ENCODE measurements at places on chromosomes 5 and 9. TPM values are rescaled to one million over a fixed set of nuclear protein-coding genes. Genes with fewer than 3 reads are reported as not detected.
A peak's percentile ranks its signal among the peaks of the same experiment; 100 is the strongest.

GRCh38 chr9:19233344-19233743 lies 2.9 kb downstream of the DENND4C start:
- no peak for DNase-seq

GRCh38 chr9:123657941-123658340 lies 272.0 kb downstream of the DENND1A start:
- DNase-seq: no peak

DNA sequence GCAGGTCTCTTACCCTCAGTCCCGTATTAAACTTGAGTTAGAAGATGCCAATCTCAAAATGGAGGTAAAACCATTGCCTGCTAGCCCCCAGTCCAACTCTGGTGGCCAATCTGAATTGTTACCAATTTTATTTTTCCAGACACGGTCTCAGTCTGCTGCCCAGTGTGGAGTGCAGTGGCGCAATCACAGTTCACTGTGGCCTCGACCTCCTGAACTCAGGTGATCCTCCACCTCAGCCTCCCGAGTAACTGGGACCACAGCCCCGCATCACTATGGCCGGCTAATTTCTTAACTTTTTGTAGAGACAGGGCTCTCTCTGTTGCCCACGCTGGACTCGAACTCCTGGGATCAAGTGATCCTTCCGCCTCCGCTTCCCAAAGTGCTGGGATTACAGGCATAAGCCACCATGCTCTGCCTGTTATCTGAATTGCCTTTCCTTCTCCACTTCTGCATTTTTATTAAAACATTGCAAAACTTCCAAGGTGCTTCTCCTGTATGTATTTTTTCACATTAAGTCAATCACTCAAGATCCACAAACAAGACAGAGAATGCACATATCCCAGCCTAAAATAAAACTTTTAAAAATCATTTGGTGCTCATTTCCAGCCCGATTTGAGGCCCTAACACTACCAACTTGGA lies 2.3 kb downstream of the FANCC start:
- DNase-seq: no peak

DNA sequence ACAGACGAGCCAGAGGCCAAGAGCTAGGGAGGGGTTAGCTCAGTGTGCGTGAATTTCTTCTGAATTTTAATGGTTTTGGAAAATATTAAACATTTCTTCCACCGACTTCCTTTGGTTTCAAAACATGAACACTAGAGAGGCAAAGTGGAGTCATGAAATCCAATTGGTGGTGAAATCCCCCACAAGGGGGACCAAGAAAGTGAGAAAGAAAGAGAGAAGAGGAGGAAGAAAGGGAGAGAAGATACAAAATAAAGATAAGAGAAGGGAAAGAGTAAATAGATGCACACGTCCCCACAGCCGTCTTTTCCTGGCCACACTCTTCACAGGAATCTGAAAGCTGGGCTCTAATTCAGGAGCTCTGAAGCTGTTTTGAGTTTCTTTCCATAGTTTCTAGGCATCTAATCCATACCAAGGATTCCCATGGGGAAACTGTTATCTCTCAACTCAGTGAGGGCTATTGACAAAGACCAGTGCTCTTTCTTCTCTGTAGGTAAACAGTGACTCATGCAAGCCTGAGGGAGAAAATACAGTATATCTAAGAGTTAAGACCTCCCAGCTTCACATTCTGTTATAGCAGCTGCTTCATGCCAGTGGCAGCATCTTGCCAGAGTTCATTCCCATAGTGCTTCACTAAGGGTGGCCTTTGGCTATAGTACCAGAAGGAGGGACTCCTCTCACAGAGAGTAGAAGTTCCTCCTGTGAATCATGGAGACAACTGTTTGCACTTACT lies 115.8 kb upstream of the LIFR start:
- peak; percentile 63 for DNase-seq

- DNase-seq: no peak
These were observed 29.9 kb downstream of the ACSL6 start for GRCh38 chr5:131981516-131981915.

- DNase-seq: no peak
These were observed 82.3 kb downstream of the CRB2 start for GRCh38 chr9:123438321-123438720.

DNA sequence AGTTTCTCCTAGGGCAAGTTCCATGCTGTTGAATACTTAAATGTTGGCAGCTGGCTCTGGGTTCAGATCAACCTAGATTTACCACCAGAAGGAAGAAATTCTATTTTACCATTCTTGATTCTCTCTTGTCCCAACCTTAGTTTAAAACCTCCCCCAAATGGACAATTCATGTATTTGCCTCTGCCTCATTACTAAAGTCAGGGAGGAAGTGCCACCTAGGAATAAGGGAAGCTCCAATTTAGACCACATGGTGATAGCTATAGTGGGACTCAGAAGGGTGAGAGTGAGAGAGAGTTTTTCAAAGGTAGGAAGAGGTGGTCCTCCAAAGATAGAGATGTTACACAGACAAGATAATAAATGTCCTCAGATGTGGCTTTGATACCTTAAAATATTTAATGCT lies 53.4 kb upstream of the PAM start:
- no peak for DNase-seq

GRCh38 chr9:3708751-3709150 lies 182.9 kb upstream of the RFX3 start:
- no peak for DNase-seq

DNA sequence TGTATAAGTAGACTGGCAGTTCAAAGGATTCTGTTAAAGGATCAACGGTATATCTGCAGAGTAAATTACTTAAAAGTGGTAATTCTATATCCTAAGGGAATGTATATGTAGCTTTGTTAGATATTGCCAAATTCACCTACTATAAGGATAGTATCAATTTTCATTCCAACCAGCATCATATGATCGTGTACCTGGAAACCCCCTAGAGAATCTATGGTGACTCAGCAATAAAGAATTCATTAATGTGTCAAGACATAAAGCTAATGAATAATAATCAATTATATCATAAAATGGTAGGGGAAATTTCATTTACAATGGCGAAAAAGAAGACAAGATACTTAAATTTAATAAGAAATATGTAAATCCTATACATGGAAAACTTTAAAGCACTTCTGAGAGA lies 234.1 kb upstream of the ACTBL2 start:
- no peak for DNase-seq

- no peak for DNase-seq
These were observed 1.0 kb upstream of the EXOC3 start for GRCh38 chr5:441996-442334.

DNA sequence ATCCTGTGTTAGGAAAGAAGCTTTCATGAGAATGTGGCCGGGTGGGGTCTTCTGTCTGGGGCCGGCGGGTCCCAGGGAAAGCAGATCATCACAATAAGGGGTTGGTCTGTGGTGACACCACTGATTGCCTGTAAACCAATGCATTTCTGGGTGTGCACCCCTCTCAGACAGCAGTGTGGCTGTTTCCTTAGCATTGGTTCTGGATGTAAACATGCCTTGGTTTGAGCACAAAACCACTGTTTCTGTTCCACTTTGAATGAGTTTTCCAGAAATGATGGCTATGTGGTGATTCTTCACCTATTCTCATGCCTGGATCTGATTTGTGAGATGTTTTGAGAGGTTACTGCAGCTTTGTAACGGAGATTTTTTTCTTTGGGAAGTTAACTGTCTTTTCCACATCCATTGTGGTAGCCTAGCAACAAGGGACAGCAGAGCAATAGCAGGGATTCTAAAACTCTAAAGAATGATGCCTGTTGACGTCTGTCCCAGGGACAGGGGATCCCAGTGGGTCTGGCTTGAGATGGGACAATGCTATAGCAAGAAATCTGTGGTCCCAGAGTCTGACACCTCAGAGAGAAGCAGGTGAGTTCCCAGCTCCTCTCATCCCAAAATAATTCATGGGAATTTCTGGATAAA lies at the start of gene CCDC192:
Gene CCDC192, plus strand, starts transcription at position 466 of the 636 bp plus-strand sequence. Its CDS starts 55 bp downstream, at position 521.
- no peak for DNase-seq

GRCh38 chr5:142080248-142080647 lies 28.3 kb upstream of the NDFIP1 start:
- DNase-seq: no peak

DNA sequence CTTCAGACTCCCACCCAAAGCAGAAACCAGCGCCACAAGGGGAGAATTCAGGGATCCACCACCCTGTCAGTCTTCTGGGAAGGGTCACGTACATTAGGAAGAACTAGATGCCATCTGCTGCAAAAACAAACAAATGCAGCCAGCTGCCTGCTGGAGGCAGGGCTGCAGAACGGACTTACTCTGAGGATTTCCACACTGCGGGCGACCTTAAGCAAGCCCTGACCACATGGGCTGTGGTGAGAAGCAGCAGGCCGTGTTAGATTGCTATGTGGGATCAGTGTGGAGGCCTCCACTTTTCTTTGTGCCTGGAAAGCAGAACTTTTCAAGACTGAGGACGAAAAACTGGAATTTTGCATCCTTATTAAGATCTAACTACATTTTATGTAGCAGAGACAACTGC lies 13.4 kb upstream of the LTC4S start:
- DNase-seq: no peak

GRCh38 chr5:155921621-155922020 lies 405.3 kb upstream of the SGCD start:
- no peak for DNase-seq

GRCh38 chr9:86326536-86326935 lies 27.7 kb downstream of the TUT7 start:
- DNase-seq: no peak

GRCh38 chr9:37408933-37409710 lies 13.4 kb upstream of the GRHPR start:
- DNase-seq: no peak

- DNase-seq: no peak
These were observed 179.0 kb upstream of the SGCD start for GRCh38 chr5:156147944-156148285.

GRCh38 chr9:104868303-104868686 lies 59.7 kb downstream of the ABCA1 start:
- DNase-seq: no peak

DNA sequence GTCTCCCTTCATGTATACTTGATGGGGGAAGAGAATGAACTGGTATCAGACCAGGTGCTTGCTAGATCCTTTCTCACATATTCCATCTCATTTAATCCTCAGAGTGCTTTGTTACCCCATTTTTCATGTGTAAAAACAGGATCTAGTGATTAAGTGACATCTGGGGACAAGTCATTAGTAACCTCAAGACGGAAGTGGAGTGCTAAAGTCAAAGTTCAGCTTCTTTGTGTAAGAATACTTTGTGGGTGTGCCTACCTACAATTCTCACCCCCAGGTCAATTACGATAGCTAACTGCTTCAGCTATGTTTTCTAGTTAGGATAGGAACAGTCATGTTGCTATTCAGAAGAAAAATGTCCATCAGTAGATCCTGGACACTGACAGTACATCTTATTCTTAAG lies 3.1 kb upstream of the FAM120AOS start:
- DNase-seq: no peak

DNA sequence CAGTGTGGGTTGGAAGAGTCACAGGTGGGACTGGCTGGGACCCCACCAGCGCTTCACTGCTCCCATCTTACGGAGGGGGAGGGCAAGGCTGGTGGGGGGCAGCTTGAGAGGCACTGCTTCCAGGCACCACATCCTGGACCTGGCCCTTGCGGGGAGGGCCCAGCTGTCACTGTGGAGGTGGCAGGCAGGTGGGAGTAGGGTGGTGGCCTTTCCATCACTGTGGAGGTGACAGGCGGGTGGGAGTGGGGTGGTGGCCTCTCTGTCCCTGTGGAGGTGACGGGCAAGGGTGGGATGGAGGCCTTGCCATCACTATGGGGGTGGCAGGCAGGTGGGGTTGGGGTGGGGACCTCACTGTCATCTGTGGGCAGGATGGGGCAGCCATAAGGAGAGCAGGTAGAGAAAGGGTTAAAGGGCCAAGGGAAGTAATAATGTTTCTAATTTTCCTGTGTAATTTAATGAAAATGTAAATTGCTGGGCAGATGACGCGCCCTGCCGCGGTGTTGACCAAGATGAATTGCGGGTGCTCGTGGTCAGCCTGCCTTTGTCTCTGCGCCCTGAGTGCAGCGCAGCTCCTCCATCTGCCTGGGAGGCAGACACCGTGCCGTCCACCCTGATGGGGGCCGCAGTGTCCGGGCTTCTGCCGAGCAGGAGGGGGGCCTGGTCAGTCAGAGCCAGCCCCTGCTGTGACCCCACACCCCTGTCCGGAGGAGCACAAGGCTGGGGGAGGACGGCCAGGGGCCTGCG lies 20.8 kb downstream of the RXRA start:
- DNase-seq: no peak

DNA sequence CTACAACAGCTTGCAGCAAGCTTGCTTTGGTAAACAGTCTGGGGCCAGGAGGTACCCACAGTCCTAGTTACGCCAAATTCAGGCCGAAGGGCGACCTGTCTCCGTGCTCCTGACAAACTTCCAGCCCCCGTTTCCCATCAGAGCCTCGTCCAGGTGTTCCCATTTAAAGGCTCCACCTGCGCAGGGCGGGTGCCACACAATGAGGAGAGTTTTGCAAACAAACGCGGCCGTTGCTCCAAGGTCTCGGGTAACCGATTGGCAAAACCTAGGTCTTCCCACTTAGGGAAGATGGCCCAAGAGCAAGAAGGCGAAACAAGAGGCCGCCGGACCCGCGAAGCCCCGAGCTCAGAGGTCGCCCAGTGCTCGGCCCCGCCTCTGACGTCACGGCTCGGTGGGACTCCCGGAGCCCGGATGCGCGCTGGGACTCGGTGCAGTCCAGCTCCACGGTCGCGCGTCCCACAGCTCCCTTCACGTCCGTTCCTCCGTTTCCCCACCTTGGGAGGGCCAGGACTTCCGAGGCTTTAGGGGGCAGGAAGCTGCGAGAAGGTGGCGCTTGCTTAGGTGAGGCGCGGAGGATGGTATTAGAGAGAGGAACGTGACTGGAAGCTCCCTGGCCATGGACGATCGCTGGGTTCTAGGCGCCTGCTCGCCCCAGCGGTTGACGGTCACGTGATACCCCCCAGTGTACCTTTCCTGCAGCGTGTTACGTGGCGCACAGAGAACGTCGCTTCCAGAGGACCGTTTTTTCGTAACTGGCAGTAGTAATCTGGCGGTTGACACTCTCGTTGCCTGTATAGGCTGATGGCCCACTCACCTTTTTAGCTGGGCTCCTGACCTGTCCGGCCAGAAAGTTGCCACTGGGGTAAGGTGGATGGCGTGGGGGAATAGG lies 41.8 kb upstream of the KDM4C start:
- DNase-seq: no peak

- DNase-seq: no peak
These were observed 108.2 kb downstream of the MPDZ start for GRCh38 chr9:13171261-13171660.

GRCh38 chr5:113336975-113337374 lies 97.8 kb downstream of the TSSK1B start:
- DNase-seq: peak; percentile 43

The FOXI1 gene
- total RNA-seq: not detected

The ANGPTL2 gene
- not detected for total RNA-seq

The SPINK7 gene
- total RNA-seq: not detected

The CATSPER3 gene
- total RNA-seq: 0.40 TPM

The DNAJA1 gene
- 63.2 TPM for total RNA-seq

The PPIC gene
- total RNA-seq: 10.9 TPM

The ANKRD20A1 gene
- total RNA-seq: not detected

The OBP2B gene
- not detected for total RNA-seq

The ATP10B gene
- not detected for total RNA-seq

The PSAT1 gene
- total RNA-seq: 501 TPM

The PCDHA2 gene
- total RNA-seq: not detected

The RLN2 gene
- total RNA-seq: not detected

The FOXD4L6 gene
- 0.07 TPM for total RNA-seq
